NCI-H2171 (cell line): ENCODE measurements at places on chromosomes 16 and 17.

DNA sequence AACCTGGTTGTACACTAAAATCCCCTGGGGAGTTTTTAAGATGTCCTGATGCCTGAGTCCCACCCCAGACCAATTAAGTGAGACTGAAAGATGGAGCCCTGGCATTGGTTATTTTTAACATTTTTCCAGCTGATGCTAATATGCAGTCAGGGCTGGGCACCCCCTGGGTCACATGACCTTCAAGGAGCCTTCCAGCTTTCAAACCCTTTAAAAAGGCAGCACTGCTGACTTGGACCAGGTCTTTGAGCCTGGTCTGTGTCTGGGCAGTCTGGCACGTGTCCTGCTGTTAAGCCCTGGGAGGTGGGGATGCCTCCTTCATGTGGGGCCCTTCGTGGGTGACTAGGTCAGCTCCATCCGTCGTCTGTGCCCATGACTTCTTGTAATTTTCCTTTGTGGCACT lies 202.6 kb downstream of the CCDC182 start:
- no peak for DNase-seq

DNA sequence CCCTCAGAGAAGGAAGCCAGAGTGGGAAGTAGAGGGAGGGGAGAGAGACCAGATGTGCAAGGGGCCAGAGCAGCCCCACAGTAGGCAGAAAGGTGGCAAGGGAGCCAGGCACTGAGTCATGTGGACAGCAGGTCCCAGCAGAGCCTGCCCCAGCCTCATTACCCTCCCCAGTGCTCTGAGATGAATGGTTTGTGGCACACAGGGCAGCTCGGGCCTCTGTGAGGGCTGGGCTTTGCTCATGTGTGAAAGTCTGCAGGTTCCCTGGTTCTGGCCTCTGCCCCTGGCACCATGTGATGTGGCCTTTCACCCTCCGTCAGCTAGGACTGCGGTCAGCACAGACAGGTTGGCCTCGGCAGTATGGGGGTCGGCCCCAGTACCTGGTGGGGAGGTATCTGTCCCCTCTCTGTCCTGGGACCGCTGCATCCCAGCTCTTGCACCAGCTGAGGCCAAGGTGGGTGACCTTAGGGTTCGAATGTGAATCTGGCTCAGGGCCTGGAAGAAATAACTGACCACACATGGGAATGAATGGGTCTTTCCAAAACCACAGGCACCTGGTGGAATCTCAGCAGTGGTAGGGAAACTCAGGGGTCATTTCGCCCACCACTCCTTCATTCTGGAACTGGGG lies 8.9 kb downstream of the LRRC75A start:
- no peak for DNase-seq

DNA sequence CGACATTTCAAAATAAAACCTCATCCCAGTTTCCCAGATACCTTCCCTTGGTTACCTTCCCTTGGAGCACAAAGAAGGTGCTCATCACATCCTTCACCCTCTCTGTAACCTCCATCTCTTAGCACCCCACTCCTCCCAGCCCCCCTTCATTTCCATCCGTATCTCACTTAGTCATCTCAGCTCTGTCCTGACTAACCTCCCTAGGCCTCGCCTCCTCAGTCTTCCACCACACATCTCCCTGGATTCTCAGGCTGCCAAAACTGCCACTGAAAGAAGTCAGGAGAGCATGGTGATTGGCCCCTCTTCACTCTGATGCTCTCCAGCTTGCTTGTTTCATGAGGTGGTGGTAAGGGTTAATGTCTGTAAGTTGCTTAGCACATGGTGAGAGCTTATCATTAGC lies 2.3 kb downstream of the ZFP3 start:
- DNase-seq, result no peak

DNA sequence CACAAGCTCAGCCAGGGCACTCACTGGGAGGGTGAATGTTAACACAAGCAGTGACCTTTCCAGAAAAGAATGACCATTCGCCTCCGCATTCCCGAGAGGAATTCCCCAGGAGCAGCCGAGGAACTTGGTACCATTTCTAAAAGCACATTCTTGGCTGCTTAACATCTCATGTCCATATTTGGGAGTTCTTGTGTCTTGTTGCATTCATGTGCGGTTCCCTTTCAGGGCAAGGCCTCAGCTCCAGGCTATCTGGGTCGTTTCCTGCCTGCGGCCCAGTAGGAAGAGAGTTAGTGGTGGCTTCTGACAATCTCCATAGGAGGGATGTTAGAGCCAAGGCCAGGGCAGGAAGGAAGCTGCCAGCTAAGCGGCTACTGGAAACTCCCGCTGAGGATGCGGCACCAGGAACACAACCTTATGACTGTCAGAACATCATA lies 27.8 kb upstream of the MEAK7 start:
- DNase-seq, result no peak

GRCh38 chr16:66069587-66069986 lies 296.9 kb upstream of the CDH5 start:
- no peak for DNase-seq

- no peak for DNase-seq
These were observed 373.7 kb downstream of the HAPSTR1 start for GRCh38 chr16:9465161-9465560.

GRCh38 chr17:45070001-45070400 lies 8.9 kb downstream of the NMT1 start:
- no peak for DNase-seq

DNA sequence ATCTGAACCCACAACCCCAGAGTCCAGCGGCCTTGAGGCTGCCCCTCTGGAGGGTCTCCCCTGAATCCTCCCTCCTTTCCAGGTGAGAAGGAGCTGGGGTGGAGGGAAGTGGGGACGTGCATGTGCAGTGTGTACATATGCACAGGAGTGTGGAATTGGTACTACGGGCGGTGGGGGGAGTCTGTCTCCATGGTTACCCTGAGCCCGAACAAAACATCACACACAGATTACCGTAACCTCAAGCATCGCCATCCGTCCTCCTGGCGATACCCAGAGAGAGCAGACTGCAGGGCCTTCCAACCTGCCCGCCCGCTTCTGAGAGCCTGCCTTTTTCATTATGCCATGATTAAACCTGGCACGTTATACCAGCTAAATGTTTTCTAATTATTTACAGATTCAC lies 25.1 kb downstream of the GSG1L start:
- DNase-seq, result no peak

- no peak for DNase-seq
These were observed 28.8 kb upstream of the KLHDC4 start for GRCh38 chr16:87794485-87795078.

GRCh38 chr16:32116080-32116479 lies 137.0 kb upstream of the TP53TG3D start:
- DNase-seq, result no peak

- no peak for DNase-seq
These were observed 1.9 kb downstream of the CDH11 start for GRCh38 chr16:65119901-65120401.

DNA sequence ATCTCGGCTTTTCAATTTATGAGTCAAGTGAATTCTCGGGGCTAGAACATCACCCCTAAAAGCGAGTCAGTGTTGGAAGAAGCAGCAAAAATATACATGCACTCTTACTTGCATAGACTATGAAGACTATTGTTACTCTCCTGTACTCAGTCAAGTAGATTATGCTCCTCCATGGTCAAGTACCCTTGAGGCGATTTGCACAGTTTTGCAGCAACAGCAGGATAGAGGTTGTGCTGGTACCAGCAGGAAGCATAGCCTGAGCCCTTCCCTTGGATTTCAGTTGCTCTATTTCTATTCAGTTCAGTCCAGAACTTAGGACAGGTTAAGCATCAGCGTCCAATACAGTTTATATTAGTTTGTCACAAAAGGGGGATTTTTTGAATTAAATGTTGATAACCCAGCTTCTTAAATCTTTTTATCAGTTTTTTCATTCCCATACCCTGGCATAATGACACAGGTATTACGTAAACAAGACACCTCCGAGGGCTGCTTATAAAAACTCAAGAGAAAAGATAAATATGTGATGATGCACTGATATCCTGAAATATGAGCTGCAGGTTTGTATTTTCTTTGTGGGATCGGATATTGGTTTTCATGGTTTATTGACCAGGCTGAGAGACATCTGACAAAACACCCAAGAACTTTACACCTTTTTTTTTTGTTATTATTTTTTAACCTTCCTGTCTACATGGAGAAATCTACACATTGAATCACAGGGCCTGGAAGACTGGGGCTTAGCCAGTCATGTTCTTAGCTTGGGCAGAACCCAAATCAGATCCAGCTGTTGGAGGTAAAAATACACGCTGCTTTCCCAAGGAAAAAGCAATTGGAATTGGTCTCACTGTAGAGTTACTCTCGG lies 144.1 kb downstream of the PITPNC1 start:
- no peak for DNase-seq

GRCh38 chr16:65548470-65548869 lies 426.6 kb upstream of the CDH11 start:
- DNase-seq, result no peak

DNA sequence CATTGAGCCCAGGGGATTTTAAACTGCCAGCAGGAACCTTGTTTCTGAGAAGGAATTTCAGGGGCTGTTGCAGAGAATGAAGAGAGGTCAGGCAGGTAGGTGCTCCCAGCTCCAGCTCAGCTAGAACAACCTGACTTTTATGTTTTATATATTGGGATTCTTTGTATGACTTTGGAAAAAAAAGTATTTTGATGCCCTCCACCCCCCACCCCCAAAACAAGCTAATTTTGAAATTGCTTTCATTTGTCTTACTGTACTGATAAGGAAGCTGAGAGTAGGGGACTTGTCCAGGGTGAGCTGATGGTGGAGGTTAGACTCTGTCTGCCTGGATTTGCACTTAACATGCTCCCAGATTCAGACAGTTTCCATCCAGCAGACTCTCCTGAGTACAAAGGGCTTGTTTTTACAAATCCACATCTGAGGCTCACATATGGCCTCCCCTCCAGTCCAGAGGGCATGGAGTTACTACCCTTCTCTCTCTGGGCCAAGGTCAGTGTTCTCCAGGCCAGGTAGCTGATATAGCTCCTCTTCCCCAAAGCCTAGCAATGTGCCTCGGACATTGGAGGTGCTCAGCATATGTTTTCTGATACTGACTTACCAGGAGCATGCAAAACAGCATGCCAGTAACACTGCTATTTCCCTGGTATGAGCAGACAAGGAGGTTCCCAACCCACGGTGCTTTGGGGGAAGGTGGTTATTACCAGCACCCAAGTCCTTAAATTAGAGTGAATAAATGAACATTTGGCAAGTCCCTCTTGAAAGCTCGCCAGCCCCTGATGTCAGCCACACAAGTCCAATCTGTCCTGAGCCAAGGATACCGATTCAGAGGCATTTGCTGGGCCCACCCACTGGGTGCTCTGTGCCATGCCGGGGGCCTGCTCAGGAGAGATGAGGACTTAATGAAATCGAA lies 11.3 kb downstream of the STX1B start:
- no peak for DNase-seq

DNA sequence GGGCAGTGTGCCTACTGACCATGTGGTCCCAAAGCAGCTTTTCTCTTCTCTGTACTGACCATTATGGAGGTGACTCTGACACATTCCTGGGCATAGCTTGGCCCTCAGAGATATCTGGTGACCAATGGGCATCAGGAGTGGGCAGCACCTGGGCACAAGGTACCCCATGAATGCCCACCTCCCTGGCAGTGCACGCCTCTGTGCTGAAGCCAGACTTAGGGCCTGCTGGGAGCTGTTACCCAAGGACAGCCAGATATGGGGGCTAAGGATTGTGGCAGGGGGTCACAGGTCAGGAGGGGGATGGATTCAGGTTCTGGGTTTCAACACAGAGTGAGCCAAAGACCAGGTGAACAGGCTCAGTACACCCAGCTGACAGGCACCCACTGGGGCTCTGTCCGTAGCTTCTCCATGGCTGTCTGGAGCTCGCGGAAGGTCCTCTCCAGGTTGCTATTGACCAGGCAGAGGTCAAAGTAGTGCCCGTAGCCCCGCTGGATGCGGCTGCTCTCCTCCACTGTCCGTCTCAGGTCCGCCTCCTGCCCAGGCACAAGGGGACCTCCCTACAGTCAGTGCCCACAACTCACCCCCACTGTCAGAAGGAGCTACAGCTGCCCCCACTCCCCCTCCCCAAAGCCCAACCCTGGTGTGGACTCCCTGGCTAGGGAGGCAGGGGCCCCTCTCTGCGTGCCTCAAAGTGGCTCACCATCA lies 29.7 kb downstream of the MPP2 start:
- DNase-seq, result no peak

DNA sequence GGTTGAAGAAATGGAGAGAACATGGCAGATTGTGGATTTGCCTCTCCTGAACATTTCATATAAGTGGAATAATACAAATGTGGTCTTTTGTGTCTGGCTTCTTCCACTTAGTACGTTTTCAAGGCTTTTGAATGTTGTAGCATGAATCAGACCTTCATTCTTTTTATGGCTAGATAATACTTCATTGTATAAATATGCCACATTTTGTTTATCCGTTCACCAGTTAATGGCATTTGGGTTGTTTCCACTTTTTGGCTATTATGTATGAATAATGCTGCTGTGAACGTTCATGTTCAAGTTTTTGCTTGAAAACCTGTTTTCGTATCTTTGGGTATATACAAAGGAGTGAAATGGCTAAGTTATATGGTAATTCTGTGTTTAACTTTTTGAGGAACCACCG lies 130.4 kb downstream of the TANC2 start:
- no peak for DNase-seq

GRCh38 chr17:2053380-2054261 lies 1.3 kb upstream of the HIC1 start:
- peak; percentile 74 for DNase-seq

DNA sequence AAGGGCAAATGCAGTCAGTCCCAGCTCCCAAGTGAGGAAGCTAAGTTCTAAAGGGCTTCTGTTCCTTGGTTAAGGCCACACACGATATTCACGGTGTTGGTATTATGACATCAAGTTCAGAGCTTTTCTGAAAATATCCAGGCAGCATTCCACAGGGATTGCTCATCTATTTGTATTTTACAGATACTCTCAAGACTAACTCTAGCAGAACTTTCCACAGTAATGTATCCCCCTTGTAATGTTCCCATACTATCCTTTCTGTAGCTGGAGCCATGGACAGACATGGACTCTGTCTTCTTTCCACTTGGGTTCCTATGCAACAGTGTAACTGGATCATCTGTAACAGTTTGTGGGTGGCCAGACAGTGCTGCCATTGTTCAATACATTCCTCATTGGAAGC lies 13.5 kb downstream of the SDR42E1 start:
- no peak for DNase-seq

GRCh38 chr16:24499193-24499814 lies 40.1 kb upstream of the RBBP6 start:
- DNase-seq, result no peak

GRCh38 chr17:1003633-1003971 lies 6.7 kb downstream of the TIMM22 start:
- no peak for DNase-seq
